OCI-M1 (cell line): ENCODE measurements at places on chromosomes 7 and 10.

- peak; percentile 57 for DNase-seq
These were observed 1011.3 kb downstream of the XPNPEP1 start for GRCh38 chr10:108911814-108912541.

GRCh38 chr10:95896071-95896850 lies 11.5 kb upstream of the CC2D2B start:
- DNase-seq = peak; percentile 89

- DNase-seq = peak; percentile 98
These were observed at the start of gene CYCS for GRCh38 chr7:25125137-25125946. Gene CYCS (minus strand): TSS chr7:25125260. CDS start chr7:25124119, 1,141 bp downstream.

DNA sequence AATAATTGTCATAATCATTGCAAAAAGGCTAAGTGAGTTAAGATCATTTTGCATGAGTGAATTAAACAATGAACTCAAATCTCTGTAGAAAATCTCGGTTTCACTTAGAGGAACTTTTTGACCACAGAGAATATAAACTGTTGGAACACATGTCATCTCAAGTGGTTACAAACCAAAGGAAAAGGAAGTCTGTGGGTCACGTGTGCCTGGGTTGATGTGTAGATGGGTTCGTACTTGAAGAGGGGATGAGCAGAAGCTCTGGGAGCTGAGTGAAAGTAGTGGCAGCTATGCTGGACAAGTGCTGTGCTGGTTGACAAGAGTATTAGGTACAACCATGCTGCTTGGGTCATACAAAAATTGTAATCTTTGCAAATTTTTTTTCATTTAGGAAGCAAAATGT lies 35.0 kb downstream of the GLRX3 start:
- DNase-seq = no peak

- DNase-seq = no peak
These were observed 70.0 kb upstream of the FAM13C start for GRCh38 chr10:59432207-59432900.

DNA sequence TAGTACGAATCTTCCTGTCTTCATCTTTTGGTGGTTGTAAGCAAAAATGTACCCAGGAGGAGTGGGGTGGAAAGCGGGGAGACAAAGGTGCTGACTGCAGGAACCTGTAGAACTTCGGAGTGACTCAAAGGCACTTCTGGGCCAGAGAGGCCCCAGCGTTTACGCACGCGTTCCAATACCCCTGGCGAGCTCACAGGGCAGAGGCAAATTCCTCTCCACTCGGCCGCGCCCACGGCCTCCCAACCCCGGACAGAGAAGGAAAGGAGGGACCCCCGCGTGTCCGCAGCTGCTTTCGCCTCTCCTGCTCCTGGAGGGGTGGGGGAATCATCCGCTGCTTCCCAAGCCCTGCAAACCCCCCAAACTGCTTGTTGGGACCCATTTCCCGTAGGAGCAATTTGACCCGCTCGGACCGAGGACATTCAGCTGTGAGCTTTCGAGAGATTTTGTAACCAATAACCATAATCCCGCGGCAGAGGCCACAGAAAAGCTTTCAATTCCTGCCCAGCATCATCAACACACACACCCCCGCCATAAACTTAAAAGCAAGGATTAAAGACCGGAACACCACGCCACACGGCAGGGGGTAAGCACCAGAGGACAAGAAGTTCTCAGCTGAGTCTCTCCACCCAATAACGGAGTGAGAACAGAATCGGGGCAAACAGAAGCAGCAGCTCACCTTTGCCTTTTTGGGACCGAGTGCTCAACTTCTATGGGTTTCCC lies 2.3 kb downstream of the IGF2BP3 start:
- peak; percentile 41 for DNase-seq

DNA sequence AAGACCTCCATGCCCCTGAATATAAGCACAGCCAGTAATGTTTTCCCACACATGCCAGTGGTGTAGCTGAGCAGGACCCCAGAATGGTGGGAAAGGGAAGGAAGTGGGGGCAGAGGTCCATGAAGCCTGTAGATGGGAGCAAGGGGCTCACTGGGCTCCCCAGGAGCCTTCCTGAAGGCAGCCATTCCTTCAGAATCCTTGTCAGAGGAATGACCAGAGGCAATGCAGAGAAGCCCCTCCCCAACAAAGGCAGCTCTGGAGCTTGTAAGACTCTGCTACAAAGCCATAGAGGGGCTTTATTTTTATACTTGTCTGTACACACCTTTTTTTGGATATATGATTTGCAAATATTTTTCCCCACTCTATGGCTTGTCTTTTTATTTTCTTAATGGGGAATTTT lies 165.0 kb upstream of the TCF7L2 start:
- no peak for DNase-seq

- no peak for DNase-seq
These were observed 94.8 kb upstream of the SORCS3 start for GRCh38 chr10:104546336-104546735.

DNA sequence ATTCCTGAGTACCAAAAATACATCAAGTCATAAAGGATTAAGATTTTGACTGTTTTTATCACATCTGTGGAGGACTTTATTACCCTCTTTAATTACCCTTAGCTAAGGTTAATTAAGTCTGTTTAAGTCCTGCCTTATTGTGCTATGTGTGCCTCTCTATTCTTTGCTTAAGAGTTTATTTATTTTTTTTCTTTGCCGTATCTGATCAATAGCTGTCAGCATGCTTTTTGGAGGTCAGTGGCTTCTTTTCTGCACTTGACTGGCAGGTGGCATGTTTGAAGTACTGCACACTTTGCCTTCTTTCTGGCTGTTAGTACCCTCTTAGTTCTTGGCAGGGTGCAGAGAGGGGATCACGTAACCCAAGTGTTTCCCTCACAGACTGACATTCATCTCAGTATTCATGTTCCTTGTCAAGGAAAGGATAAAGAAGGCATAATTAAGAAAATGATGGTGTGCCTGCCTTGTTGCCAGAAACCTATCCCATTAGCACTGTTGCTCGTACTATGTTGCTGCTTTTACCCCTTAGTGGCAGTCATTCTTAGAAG lies 225.8 kb downstream of the EXOC4 start:
- DNase-seq = no peak

DNA sequence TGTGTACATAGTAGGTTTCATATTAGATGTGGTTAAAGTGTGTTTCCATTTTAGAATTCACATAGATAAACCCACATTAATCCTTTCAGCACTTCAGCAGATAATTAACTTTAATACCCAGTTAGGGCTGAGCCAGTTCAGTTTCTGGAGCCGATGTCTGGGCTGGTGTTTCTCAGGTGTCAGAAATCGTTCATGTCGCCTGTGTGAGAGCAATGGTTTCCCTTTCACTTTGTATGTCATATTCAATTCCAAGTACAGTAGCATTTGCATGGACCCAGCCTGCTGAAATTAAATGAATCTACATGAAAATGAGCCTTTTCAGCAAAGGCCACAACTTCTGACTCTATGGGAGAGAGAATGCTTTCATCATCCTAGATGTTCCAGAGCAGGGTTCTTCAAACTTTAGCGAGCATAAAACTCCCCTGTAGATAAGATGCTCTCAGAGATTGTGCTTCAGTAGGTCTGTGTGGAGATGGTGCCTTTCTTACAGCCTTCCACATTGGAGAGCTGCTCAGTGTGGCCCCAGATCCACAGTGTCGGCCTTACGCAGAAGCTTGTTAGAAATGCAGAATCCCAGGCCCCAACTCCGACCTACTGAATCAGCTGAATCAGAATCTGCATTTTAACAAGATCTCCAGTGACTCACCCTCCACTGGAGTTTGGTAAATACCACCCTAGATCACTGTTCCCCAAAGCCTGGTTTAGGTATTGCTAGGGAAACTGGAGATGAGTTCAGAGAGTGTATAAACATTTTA lies 19.6 kb downstream of the WIPF3 start:
- DNase-seq = peak; percentile 7

DNA sequence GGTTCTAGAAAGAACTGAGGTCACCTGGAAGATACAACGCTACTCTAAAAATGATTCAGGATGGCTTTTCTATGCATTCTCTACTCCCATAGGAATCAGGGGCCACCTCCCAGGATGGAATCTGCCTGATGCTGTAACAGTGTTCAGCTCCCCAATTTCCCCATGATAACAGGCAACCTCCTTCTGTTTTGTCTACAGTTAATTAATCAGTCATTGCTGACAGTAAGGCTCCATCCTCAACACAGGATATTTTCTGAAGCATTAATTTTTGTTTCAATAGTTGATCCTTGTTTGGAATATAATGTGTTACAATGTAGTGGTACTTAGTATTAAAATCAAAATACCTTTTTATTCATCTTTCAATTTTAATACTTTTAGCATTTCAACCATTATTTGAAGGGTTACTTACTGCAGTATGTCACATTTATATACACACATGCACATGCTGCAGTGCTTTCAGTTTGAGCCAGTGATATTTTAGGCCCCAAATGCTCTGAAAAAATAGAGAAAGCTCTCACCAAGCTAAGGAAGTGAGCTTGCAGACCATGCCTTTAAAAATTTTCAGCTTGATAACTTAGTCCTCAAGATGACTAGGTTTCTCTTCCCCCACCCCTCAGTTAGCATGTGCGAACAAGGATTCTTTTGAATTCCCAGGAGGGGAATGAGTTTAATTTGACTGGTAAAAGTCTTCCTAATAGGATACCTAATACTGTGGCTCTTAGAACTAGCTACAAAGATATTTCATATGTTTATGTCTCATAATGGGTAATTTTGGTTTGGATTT lies 592 bp upstream of the PIK3CG start:
- DNase-seq = peak; percentile 25

GRCh38 chr7:139635526-139636302 lies 112.2 kb downstream of the CLEC2L start:
- no peak for DNase-seq

GRCh38 chr10:116719804-116720203 lies 22.6 kb downstream of the HSPA12A start:
- no peak for DNase-seq

DNA sequence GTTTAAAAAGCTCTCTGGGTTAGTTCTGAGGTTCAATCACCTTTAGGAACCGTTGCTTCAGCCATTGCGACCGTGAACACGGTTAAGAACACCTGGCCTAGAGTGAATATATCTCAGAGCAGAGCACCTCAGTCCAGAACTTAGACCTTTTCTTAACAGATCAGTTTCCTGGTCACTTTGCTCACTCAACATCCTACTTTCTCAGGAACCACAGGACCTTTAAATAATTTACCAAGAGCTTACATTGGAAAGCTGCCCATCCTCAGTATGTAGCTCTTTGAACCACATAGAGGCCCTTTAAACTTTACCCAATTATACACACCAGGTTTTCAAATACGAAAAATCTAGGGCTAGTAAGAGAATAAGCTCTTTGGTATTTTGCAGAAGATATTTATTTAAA lies 153.2 kb downstream of the NRBF2 start:
- DNase-seq = no peak

- DNase-seq = no peak
These were observed 77.2 kb upstream of the PALS2 start for GRCh38 chr7:24496036-24496435.

DNA sequence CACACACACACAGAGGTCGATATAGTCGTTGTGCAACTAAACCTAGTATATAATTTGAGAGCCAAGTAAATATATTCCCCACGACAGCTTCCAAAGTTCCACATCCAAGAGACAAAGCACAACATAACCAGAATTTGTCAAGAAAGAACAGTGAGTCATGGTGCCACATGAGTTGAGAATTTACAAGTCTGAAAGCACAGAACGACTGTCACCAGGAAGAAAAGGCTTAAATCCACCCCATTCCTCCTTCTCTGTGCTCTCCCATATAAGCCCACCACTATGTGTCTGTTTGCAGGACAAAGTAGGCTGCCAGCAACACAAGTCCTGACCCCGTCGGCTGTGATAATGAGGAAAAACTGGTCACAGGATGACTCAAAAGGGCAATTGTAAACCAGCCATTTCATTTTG lies 32.8 kb downstream of the GSAP start:
- DNase-seq = no peak
